ENCODE measurements at places on chromosomes 6 and 20.

GRCh38 chr6:33208091-33208967 lies at the start of gene RING1:
Gene RING1, plus strand, starts transcription at chr6:33208500. Its CDS starts 323 bp downstream, at chr6:33208823.
- peak; percentile 67 for DNase-seq

GRCh38 chr6:135622081-135622480 lies 124.5 kb upstream of the AHI1 start:
- no peak for DNase-seq

GRCh38 chr6:98634569-98634968 lies 199.8 kb upstream of the POU3F2 start:
- no peak for DNase-seq

GRCh38 chr20:53664121-53664520 lies 70.5 kb upstream of the ZNF217 start:
- DNase-seq, result no peak

- peak; percentile 96 for DNase-seq
Measured at GRCh38 chr20:44310664-44311639, at the start of gene FITM2. Gene FITM2, minus strand, starts transcription at chr20:44311202. Its CDS starts 54 bp downstream, at chr20:44311148.

DNA sequence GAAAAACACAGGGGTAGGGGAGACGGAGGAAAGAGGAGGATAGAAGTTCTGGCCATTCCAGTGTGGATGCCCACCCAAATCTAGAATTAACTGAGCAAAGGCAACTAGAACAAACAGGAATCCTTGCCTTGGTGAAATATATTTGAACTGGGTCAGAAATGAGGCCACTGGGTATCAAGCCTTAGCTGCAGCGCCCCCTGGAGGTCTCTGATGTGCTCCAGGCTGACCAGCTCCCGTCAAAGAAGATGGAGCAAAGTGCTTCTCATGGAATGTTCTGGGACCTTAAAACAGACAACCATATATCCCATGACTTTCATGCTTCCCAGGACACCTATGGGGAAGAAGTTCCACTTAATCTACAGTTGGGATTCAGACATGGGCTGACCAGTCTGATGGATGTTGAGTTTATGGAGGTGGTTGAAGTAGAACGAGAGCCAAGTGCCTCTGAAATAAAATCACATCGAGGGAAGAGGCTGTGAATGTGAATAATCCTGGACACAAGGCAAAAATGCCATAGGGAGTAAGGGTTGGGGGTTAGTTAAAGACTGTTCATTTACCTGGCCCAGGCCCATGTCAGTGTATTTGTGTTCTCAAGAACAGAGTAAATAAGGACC lies 50.4 kb downstream of the HLA-DPB1 start:
- DNase-seq, result peak; percentile 19

DNA sequence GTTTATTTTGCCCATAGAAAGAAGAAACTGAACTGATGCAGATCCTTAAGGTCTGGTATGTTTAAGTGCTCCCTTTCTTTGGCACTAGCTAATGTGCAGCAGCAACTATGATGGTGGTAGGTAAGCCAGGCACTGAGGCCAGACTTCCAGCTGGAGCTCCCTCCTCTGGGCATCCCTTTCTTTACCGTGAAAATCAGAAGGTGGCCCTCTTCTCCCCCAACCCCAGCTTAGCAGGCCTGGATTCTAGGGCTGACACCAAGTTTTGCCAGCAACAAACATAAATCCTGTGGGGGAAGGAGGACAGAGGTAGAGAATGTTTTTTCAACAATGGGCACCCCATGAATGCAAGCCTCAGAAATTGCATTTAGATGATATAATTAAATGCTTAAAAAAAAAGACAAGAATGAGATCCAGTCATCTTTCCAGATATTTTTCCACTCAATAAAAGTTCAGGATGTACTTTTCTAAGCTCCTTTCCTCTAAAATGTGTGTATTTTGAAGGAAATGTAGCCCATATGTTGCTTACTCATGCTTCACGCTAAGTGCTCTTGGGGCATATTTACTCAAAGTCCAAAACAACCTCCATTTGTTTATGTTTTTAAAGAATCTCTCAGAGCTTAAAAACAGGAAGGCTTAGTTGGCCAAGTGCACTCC lies 123.9 kb upstream of the NXT1 start:
- no peak for DNase-seq

DNA sequence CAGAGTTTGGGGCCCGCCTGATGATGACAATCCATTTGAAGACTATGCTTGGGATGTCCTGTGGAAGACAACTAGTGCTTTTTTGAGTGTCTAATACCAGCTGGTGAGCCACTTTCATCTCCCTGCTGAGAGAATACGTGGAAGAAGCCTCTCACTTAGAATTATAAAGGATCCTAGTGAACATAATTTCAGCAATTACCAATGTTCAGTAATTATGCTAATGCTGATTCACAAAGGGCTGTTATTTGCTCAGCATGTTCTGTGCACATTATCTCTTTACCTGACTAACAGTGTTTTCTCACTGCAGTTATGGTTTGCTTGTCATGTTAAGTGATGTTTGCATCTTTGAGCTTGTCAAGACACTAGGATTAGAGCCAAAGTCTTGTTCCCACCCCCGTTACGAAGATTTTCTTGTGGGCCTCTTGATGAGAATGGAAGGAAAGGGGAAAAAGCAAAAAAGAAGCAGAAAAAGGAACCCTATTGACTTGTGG lies 282.1 kb upstream of the CHD6 start:
- DNase-seq, result no peak

GRCh38 chr20:59159493-59160376 lies 3.9 kb upstream of the ZNF831 start:
- peak; percentile 56 for DNase-seq

- no peak for DNase-seq
Measured at GRCh38 chr6:95596021-95596420, 18.7 kb downstream of the MANEA start.

DNA sequence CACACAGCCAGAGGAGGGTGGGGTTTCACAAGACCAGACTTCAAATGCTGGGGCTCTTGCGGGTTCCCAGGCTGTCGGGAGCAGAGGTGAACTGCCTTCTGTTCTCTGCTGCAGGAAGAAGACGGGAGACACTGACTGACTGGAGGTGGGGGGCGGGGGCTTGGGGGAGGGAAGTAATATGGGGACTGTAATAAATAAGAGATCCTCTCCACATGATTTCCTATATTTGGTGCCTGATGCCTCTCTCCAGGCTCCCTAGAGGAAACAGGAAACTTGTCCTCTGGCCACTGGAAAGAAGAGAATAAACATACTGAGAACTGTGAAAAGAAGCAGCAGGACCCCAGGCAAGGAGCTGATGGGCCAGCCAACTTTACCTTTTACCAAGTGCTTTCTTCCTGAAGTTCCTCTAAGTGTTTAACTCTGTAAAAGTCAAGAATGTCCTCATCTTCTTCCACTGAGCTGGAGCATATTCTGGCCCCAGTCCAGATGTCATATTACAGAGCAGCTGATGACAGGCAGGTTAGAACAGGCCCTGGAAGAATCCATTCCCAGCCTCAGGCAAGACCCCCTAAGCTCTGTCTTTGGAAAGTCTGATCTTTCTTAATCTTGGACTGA lies 33.2 kb upstream of the ADGRF5 start:
- no peak for DNase-seq

DNA sequence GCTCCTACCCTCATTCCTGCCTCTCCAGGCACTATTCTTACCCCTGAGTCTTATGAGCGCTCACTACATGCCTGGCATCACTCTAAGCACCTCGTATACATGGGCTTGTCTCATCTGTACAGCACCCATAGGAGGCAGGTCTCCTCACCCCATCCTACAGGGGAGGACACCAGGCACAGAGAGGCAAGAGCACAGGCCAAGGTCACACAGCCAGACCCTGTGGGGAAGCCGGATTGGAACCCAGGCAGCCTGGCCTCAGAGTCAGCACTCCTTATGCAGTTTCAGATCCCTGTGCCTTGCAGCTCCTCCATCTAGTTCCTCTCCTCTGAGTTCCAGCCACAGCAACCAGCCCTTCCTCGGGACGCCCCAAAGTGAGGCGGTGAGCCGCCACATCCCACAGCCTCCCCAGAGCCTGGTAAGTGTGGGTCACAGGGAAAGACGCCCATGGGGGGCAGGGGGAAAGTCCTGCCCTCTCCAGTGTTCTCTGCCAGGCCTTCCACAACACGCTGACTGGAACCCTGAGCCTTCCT lies 103.3 kb downstream of the NFATC2 start:
- no peak for DNase-seq

GRCh38 chr20:49287555-49288249 lies 9.8 kb upstream of the ZNFX1 start:
- no peak for DNase-seq

DNA sequence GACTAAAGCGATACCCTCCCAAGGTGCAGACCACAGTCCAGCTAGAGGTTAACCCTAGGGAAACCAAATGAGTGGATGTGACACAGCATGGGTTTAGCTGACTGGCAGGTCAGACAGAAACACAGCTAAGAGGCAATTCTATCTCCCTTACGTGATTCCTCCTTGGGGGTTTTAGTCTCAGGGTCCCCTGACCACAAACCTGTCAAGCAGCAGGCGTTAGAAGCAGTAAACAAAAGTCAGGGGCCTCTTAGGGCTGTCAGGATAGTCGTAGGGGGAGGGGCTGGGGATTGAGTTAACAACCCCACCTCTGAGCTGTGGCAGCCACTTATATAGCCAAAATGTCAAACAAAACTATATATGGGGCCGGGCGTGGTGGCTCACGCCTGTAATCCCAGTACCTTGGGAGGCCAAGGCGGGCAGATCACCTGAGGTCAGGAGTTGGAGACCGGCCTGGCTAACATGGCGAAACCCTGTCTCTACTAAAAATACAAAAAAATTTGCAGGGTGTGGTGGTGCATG lies 13.6 kb downstream of the KCNK5 start:
- DNase-seq, result no peak

- no peak for DNase-seq
Measured at GRCh38 chr20:50487397-50487796, 22.8 kb upstream of the PTPN1 start.

GRCh38 chr6:158122048-158122447 lies 46.0 kb downstream of the SERAC1 start:
- DNase-seq, result no peak

DNA sequence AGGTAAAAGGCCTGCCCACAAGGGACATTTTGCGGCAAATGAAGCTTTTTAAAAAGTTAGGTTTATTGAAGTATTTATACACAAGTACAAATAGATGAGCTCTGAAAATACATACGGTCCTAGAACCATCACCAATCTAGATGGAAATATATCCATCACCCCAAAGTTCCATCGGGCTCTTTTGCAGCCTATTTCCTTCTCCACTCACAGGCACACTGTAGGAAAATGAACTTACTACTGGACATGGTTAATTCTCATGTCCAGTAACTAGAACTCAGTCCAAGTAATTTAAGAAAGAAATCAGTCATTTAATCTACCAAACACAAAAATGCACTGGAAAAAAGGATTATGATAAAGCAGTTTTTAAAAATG lies 6.2 kb downstream of the PCNA start:
- no peak for DNase-seq
